Stimulated activated CD8-positive, alpha-beta memory T cell treated with anti-CD3 and anti-CD28 coated beads, Interleukin-7, amount 100 ng/mL, for 24 hours (primary cell): ENCODE measurements at places on chromosomes 11 and 22.

DNA sequence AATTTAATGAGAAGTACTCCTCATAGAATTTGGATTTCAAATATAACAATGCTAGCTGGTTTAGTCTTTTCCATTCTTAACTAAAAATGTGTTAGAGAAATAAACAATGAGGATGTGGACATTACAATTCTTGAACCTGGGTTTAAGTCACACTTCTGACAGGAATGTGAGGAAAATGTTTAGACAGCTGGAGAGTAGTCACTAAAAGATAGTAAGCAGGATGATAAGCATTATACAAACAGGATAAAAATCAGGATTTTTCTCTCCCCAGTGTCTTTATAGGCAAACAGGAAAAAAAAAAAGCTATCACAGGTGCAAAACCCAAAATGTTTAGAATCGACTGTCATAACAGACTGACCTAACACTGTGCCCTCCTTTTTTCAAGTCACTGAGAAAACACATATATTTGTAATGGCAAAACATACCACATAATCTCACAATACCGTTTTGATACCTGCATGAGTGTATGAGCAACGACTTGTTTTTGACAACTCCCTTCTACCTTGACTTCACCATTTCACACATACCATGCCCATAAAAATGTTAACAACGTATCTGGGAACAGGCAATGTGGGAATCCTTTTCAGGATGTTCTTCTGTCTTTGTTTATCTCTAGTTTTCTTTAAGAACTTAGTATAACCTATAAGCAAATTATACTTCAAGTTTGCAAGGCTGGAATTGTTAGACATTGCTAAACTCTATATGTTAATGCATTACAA is 242.0 kb downstream of the SBF2 start:
- no peak for DNase-seq

- no peak for DNase-seq
Measured at GRCh38 chr22:50548040-50548920, 2.6 kb downstream of the KLHDC7B start.

DNA sequence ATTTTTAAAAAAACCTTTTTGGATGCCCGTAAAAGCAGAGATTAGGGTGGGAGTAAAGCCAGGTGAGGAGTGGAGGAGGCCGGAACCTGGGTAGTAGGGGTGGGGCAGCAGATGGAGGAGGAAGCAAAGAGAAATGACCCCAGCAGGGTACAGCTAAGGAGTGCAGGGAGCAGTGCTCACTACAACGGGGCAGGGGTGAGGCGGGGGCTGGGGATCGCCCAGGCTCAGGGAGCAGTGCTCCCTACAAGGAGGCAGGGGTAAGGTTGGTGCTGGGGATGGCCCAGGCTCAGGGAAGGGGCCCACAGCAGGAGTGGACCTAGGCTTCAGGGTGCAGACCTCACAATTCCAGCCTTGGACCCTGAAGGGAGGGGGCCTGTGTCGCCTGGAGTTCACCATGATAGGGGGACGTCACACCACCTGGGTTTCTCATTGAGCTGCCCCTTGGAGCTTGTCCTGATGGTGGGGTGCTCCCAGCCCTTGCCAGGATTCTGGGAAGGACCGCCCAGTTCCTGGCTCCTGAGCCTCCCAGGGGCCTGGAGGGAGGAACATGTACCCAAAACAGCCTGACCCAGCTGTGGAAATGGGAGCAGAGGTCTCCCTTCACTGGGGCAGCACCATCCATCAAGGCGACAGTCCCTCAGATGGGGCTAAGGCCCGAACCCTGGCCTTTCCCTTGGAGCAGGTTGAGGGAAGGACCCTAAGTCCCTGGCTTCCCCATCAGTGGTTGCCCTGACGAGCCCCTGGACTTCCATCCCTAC is 2.9 kb upstream of the PNPLA2 start:
- no peak for DNase-seq

GRCh38 chr22:17228725-17229126 is 9.5 kb upstream of the ADA2 start:
- no peak for DNase-seq

- no peak for DNase-seq
Measured at GRCh38 chr11:36156817-36157519, 132.3 kb downstream of the COMMD9 start.

DNA sequence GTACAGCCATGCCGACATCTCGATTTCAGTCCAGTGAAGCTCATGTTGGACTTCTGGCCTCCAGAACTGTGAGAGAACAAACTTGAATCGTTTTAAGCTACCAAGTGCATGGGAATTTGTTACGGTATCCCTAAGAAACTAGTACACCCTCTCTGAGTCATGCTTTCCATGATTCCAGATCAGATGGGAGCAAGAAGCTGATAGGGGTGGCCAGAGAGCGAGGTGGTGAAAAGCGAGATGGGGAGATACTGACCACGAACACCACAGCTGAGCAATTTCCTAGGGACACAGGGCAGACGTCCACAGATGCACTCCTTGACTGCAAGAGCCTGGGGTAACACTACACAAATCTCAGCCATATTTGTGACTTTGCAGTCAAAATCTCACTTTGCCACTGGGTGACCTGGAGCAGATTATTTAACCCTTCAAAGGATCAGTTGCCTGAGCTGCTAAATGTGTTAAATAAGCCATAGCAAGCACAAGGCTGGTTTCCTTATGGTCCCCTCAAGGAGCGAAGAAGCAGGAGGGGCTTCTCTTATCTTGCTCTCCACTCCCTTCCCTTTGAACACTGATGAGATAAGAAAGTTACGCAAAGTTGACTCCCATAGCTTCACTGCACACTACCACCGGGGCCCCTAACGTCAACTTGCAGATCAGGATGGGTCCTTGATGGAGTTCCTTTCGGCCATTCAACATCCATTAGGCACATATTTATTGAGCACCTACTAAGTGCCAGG is 22.6 kb upstream of the RCN1 start:
- DNase-seq = no peak

DNA sequence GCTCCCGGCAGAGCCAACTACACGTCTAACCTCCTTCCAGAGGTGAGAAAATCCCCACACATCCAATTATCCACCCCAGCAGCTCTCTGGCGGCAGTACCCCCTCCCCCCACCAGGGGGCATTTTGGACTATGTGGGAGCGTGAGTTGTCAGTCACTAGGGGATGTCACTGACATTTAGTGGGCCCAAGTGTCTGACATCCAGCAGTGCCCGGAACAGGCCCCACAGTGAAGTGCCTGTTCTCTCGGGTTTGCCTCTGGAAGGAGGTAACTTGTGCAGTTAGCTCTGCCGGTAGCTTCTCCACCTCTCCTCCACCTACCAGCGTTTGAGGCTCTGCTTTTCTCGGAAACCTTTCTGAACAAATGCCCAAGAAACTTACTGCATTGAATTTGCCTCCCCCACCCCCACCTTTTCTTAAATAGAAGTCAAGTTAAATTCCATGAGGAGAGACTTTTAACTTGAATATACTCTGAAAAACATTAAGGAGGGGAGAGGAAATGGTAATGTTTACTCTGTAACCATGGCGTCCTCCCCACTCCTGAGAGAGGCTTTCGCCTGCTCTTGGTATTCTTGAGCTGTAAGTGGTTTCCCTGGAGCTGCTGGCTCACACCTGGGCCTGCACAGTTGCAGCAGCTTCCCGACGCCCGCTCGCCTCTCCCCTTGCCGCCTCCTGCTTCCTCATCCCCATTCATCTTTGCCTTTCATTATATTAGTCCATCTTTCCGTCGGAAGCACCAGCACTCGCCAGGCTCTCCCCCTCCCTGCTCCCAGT is 112.8 kb downstream of the WNT7B start:
- DNase-seq = peak; percentile 68

GRCh38 chr11:8209208-8209807 is 40.5 kb upstream of the RIC3 start:
- no peak for DNase-seq

- DNase-seq = no peak
Measured at GRCh38 chr11:76229690-76230240, 23.5 kb upstream of the WNT11 start.

GRCh38 chr22:50307890-50308596 is 597 bp upstream of the PLXNB2 start:
- no peak for DNase-seq

DNA sequence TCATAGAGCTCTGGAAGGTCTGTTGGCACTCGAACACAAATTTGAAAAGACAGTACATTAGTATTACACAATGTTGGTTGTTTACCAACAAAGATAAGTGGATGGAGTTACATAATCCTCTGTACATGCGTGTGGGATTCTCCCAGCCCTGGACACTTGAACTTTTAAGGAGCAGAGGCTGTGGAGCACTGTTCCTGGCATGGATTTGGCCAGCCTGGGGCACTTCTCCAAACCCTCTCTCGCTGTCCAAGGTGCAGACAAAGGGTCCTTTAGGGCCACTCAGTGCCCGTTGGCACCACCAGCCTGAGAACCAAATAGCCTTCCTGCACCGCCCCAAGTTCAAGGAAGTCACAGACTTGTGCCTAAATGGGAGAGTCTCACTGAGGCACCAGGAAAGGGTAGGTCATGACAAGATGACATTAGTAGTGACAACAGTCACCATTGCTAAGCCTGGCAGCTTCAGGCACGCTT is 1.6 kb upstream of the ANO1 start:
- no peak for DNase-seq

GRCh38 chr11:59284773-59285129 is 72.0 kb upstream of the MPEG1 start:
- no peak for DNase-seq

DNA sequence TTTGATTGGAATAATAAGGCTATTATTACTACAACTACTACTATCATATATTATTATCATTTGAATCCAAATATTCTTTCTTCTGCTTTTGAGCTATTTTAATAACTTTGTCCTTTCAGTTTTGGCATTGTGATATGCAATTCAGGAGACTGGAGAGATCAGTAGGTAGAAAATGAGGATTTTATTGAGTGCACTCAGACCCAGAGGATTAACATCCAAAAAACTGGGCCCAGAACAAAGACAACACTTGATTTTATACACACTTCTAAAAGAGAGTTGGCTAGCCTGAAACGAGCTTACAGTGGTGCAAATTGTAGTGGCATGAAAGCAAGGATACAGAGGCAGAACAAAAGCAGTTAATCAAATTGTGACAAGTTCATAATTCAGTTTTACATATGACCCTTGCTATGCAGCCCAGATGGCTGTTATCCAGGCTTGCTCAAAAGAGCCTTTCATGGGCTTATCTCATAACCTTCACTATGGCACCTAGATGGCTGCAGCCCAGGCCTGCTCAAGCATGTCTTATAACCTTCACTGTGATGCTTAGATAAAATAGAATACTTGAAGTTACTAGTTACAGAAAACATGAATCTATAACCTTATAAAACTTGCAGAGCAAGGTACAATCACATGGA is 796.3 kb upstream of the RAG2 start:
- DNase-seq = no peak
